Right ventricle myocardium superior (tissue), 1 donor: ENCODE measurements at places on chromosomes 5 and 9. TPM values are rescaled to one million over a fixed set of nuclear protein-coding genes. Genes with fewer than 3 reads are reported as not detected.

DNA sequence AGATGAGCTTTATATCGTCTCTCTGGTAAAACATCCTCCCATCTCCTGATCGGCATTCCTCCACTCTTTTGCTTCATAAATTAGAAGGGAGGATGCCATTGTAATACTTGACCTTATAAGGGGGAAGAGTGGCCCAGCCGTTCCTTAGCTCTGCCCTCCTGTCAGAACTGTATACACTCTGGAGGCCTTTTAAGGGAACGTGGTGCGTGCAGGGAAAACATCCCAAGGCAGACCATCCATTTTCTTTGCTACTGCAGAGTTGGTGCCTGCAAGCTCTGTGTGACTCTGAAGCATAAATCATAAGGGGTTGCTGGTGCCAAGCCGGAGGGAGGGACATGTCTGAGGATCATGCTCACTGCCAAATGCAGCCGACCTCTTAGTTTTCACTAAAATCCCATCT is 90.4 kb downstream of the PGM5 start:
- no peak for DNase-seq

IFNK gene
- total RNA-seq = not detected

GRCh38 chr9:14232111-14232510 is 81.8 kb downstream of the NFIB start:
- DNase-seq = no peak

DNA sequence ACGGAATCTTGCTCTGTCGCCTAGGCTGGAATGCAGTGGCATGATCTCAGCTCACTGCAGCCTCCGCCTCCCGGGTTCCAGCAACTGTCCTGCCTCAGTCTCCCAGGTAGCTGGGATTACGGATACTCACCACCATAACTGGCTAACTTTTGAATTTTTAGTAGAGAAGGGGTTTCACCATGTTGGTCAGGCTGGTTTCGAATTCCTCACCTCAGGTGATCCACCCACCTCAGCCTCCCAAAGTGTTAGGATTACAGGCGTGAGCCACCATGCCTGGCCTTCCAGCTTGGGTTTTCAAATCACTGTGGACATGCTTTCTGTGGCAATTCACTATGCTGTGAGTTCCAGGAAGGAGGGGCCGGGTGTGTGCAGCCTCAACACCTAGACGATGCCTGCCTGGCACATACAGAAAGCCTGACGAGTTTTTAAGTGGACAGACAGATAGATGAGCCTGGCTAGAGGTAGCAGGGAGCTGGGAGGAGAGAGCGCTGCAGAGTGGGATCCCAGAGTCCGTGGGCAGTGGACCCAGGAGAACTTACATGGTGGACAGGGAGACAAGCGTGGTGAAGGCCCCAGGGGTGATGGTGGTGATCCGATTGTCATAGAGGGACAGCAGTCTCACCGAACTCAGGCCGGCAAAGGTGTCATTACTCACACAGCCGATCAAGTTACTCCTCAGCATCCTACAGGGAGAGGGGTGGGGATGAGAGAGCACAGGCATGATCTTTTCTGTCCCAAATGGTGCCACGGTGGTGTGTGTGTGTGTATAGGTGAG is 173.4 kb upstream of the PANK3 start:
- no peak for DNase-seq

OLFML2A gene
- 27.5 TPM for total RNA-seq

DNA sequence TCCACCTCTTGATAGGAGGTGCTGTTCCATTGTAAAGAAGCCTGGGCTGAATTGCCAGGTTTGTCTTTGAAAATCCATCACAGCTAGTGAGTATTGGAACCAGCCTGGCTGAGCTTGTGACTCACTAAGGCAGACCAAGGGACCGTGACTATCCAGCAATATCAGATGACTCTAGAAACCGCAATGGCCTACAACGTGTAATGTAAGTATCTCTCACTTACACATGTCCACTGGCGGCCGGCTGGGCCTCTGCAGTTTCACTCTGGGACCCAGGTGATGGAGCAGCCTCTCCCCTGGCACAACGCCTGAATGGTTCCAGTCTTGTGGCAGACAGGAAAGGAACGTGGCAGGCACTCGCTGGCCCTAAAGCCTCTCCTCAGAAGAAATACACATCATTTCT is 3.1 kb upstream of the HRH2 start:
- DNase-seq = no peak

GRCh38 chr5:65871182-65871581 is 55.2 kb upstream of the ERBIN start:
- DNase-seq = no peak
